ENCODE measurements at places on chromosomes 4 and X.

DNA sequence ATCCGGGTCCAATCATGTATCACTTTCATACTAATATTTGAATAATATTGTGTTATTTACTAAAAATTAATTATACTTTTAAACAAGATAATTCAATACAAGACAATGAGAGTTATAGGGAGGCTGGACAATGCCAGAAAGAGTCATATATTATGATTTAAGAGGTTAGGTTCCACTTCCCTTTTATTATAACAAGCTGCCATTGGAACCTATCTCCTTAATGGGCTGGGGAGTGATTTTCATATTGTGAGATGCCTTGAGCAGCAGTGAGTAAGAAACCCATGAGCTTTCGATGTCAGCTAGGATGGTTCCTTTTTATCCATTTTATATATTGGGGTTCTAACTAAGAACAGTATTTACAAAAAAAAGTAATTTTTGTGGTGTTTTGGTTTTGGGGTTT lies 91.8 kb downstream of the MAB21L2 start:
- no peak for DNase-seq

GRCh38 chrX:9204560-9204959 lies 170.6 kb upstream of the FAM9B start:
- no peak for DNase-seq

DNA sequence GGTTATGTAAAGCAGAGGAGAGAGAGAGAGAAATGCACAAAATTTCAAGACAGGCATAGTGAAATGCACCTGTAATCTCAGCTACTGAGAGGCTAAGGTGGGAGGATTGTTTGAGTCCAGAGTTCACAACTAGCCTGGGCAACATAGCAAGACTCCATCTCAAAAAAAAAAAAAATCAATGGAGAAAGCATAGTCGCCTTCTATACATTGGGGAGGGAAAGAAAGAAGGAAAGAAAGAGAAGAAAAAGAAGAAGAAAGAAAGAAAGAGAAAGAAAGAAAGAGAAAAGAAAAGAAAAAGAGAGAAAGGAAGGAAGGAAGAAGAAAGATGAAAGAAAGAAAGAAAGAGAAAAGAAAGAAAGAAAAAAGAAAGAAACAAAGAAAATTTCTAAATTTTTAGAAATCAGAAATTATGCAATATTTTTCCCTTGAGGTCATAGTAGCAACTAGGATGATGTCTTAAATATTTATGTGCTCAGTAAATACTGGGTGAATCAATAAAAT lies 53.4 kb downstream of the DKK2 start:
- no peak for DNase-seq

GRCh38 chr4:188767496-188767895 lies 628.3 kb downstream of the TRIML1 start:
- no peak for DNase-seq

GRCh38 chrX:35562395-35562794 lies 235.7 kb upstream of the MAGEB16 start:
- DNase-seq = no peak

DNA sequence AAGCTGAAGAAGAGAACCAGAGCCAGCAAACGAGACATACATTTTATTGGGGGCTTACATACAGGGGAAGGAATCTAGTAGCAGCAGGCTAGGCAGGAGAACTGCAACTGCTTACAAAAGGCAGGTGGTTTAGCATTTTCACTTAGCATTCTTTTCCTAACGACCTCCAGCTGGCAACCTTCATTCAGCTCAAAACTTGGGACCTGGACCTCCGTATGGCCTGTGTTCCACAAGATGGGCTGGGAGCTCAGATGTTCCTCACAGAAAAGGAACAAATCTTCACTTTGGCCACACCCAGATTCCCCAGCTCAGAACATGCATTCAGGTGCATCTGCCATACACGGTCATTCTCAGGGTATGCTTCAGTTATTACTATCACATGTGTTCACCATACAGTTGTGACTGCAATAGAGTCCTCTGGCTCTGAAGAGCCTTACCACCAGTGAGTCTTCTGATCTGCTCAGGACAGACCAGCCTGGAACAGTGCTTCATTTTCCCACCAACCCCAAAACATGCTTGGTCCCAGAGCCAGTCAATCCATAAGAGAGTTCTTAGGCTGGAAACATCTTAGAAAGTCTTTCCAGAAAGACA lies 29.6 kb upstream of the AP1AR start:
- DNase-seq = no peak

GRCh38 chr4:38765382-38765781 lies 17.4 kb downstream of the TLR10 start:
- no peak for DNase-seq

- DNase-seq = no peak
Observed at GRCh38 chr4:154719087-154719486, 24.7 kb upstream of the LRAT start.

DNA sequence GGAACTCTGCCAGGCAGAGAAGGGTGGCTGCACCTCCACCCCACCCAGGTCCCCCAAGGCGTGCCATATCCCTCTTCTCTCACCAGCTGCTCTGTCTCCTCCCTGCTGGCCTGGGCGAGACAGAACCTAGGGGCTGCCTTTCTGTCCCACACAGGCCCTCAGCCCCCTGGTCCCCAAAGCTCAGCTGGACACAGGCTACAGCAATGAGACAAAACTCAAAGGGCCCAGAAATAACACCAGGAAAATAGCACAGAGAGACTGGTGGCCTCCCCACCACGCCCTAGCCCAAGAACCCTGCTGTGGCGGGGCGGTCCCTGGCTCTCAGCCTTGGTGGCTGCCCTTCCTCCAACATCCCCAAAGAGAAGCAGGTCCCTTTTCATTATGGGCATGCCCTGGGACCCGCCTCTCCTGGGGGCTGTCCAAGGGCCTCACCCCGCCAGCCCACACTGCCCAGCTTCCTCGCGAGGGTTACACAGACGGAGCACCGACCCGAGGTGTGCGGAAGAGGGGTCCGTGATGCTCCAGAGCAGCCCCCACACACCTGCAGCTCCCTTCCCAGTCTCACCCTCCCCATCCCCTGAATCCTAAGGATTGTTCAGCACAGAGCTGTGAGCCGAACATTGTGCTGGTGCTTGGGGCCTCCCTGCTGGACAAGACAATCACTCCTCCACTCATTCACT lies 67.7 kb upstream of the HMX1 start:
- no peak for DNase-seq
